AG20443 (cell line): ENCODE measurements at places on chromosomes 11 and 22.
A peak's percentile ranks its signal among the peaks of the same experiment; 100 is the strongest.

DNA sequence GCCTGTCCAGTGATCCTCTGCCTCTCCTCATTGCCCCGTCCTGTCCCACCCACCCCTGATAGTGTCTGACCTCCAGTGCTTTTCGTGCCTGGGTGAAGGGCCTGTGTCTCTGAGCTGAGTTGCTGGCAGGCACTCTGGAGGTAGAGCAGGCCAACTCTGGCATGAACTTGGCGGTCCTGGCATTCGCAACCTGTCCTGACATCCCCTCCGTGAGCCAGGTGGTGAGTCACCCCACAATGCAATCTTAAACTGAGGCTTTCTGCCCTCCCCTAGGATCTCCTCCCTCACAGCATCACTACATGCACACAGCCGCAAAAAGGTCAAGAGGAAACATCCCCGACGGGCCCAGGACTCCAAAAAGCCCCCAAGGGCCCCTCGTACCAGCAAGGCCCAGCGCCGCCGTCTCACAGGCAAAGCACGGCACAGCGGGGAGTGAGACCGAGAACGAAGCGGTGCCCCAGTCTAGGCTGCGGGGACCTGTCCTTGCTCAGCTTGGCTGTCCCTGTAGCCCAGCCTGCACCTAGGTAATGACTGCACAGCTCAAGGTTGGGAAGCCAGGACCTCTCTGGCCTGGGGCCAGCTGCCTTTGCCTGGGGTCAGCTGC lies 4.9 kb downstream of the NOL12 start:
- DNase-seq: no peak

GRCh38 chr11:13276454-13276831 lies 1.1 kb upstream of the BMAL1 start:
- DNase-seq: no peak

DNA sequence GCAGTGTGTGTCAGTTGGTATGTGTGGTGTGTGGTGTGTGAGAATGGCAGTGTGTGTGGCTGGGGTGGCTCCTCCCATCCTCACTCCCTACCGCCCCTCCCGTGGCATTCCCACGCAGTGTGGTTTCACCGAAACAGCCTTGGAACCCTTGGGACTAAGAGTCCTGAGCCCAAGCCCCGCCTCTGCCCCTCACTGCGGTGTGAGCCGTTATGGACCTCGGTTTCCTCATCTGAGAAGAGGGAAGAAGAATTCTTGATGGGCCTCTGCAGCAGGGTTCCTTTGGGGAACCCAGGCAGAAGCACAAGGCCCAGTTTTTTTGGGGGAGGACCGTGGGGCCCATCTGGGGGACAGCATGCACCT lies 7.2 kb downstream of the UPK3A start:
- no peak for DNase-seq

DNA sequence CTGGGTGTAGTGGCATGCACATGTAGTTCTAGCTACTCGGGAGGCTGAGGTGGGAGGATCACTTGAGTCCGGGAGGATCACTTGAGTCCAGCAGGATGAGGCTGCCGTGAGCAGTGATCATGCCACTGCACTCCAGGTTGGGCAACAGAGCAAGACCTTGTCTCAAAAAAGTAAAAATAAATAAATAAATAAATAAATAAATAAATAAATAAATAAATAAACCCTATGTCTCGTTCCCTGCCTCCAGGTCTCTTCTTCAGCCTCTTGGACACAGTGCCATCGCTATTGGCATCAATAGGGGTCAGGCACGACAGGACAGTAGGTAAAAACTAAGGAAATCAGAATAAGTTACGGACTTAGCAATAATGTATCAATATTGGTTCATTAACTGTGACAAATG lies 23.4 kb upstream of the SYT12 start:
- DNase-seq: no peak

DNA sequence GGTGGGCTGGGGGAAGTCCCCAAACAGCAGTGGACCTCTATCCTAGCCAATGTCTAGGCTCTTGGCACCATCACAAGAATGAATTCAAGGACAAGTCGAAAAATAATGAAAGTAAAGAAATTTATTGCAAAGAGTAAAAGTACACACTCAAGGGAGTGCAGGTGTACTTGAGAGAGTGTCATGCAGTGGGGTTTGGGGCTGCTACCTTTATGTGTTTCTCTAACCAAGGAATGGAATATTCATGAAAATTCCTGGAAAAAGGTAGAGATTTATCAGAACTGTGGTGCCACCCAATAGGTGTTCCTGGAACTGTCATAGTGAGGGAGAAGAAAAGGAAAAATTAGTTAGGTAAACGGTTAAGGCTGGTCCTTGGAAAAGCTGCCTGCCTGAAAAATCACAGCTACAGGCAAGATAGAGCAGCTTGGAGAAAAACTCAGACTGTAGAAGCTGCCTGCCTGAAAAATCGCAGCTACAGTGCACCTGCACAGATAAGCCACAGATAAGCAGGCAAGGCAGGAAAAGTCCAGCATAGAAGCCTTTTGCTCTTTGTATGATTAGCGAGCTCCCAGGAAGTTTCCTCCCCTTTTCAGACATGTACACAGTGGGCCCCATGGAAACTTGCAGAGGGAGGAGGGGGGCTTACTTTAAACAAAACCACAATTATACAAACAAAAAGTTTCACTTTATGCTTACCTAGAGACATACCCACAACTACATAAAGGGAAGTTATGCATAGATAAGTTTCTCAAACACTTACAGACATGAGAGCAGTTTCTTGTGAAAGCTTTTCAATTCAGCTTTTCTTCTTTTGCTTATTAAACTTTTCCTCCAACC lies 71.4 kb upstream of the B3GNT6 start:
- no peak for DNase-seq

GRCh38 chr11:93842461-93842860 lies 8.0 kb downstream of the VSTM5 start:
- DNase-seq: peak; percentile 75

GRCh38 chr11:26558190-26558589 lies 13.9 kb downstream of the MUC15 start:
- no peak for DNase-seq

- DNase-seq: no peak
Observed at GRCh38 chr11:62851807-62852522, 12.6 kb upstream of the WDR74 start.

DNA sequence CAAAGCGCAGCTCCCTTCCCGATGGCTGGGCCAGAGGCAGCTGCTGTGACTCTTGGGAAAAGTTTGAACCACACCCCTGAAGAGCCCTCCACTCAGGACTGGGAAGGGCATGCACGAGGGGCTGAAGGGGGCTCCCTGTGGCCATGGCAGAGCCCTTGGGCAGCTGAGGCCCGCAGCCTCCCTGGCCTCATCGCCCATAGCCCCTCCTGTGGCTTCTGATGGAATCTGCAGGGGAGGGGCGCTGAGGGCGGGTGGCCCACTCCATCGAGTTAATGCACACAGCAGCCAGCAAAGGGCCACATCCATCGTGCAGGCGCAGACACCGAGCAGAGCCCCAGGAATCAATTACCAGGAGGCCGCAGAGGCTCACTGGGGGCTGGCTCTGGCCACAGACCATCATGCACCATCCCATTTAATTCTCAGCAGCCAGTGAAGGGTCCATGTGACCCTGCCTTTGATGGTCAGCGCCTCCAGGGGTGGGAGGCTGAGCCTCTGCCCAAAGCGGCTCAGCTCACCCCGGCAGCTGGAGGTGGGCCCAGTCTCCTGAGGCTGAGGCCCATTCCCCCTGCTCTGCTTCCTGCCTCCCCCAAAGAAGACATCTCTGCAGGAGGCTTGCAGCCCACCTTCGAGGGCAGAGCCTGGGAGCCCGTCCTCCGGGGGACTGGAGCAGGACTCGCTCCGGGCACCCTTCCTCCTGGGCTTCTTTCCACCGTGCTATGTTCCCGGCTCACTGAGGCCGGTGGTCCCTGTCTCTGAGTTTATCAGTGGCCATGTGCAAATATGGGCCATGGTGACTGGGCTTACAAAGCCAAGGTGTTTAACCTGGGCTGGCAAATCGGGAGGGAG lies 1410.2 kb downstream of the BRD1 start:
- no peak for DNase-seq

GRCh38 chr11:47373876-47374719 lies 4.2 kb downstream of the SPI1 start:
- peak; percentile 93 for DNase-seq

- DNase-seq: no peak
Observed at GRCh38 chr11:21774212-21774611, 418.7 kb upstream of the ANO5 start.

DNA sequence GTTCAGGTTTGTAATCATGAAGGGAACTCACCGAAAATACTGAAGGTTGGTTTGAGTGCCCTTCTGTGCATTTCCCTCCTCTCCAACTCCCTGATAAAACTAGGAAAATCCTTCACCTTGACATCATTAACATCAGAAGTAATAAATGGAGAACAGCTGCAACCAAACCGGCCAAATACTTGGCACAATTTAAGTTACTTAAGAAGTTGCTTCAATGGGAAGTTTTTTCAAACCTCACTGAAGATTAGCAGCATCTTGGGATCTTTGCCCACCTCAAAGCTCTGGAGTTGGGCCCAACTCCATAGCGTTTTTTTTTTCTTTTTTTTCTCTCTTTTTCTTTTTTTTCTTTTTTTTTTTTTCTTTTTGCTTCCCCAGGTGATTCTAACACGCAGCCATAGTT lies 784.8 kb downstream of the KCNA4 start:
- no peak for DNase-seq

DNA sequence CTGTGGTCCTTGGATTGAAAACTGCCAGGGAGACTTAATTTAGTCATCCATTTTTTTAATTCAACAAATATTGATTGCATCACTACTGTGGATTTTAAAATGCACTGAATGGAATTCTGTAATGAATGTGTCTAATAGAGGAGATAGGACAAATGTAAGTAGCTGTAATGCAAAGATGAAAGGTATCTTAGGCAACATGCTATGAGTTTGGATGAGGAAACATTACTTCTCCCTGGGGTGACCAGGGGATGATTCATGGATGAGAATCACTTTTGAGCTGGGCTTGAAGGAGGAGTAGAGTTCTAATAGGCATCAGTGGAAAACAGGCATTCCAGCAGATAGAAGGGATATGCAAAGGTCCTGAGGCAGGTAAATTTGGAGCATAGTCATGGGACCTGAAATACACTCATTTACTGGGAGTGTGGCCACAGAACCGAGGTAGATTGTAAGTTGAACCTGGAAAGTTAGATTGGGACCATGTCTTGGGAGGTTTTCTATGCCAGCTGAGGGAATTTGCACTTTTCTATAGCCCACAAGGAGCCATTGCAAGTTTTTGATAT lies 43.4 kb downstream of the PKNOX2 start:
- no peak for DNase-seq

DNA sequence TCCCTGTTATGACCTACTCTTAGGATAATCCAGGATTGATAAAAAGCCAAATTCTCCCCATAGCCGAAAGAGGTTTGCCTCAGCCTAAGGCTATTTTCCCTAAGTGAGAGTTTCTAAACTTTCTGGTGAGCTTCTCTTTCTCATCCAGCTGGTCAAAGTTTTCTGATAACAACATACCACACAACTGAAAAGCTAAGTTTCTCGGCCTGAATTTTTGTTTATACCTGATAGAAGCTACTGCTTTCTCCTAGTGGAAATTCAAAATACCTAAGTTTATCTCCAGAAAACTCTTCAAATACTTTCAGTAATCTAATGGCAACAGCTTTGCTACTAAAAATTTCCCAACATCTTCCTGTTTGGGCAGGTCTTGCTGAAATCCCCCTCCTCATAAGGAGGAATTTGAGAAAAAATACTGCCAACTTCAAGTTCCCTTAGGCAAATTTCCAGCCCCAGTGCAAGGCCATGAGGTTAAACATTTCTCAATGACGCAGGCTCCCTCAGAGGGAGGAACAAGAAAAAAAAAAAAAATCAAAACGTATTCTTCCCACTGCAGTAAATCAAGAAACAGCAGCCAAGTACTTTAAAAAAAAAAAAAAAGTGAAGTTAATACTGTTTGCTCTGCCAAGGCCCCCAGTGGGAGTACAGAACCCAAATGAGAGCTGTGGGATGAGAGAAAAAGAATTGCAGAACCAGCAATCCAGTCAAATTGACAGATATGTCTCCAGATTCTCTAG lies 127.0 kb downstream of the MRTFA start:
- DNase-seq: peak; percentile 56

GRCh38 chr11:29063630-29064361 lies 953.0 kb downstream of the KCNA4 start:
- no peak for DNase-seq

- peak; percentile 97 for DNase-seq
Observed at GRCh38 chr22:37658133-37659065, at the start of gene PDXP. Gene PDXP (plus strand): TSS chr22:37658723. CDS start chr22:37658783, 60 bp downstream.

DNA sequence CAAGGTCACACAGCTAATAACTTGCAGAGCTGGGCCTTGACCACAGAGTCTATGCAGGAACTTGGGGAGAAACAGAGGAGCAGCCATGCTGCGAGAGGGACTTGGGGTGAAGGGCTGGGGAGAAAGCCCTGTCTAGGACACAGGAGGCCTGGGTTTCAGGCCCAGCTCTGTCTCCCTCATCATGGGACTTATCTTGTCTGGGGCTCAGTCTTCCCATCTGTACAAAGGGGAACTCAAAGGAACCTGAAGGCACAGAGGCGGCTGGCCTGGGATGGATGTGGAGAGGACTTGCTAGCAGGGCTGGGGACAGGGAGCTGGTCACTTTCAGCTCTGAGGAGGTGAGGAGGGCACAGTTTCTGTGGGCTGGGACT lies 36.9 kb upstream of the TPBGL start:
- DNase-seq: no peak

GRCh38 chr11:60847281-60847680 lies 5.4 kb downstream of the CCDC86 start:
- DNase-seq: no peak

GRCh38 chr11:64878223-64878493 lies 263 bp downstream of the EHD1 start:
- DNase-seq: no peak

DNA sequence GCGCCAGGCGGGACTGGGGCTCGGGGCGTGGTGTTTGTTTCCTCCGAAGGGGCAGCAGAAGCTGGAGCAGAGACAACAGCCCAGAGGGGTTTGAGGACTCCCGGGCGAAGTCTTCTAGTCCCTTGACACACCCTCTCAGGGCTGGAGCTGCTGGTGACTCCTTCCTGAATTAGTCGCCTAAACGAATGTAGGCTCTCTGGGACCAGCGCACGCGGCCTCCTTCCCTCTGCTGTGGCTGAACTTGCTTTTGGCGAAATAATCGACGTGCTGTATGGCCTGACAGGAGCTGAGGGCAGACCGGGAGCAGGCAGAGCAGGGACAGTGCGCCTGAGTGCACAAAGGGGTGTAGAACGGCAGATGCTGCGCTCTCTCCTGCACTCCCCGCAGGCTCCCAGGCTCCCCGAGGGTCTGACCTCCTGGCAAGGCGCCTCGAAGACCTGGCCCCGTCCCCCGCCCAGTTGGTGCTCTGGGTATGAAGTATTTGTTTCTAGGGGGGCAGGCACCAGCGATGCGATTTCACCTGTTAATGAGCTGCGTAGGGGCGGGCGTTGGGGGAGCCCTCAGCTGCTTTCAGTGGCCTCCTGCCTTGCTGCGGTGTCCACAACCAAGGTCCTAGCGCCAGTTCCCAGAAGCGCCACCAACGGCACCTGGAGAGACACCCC lies 5.3 kb downstream of the SLC17A6 start:
- no peak for DNase-seq

- DNase-seq: no peak
Observed at GRCh38 chr11:17931595-17931994, 81.3 kb downstream of the SERGEF start.

GRCh38 chr11:126857860-126858808 lies 142.4 kb downstream of the KIRREL3 start:
- no peak for DNase-seq
